ENCODE measurements at places on chromosomes 5 and 9.
A peak's percentile ranks its signal among the peaks of the same experiment; 100 is the strongest.

DNA sequence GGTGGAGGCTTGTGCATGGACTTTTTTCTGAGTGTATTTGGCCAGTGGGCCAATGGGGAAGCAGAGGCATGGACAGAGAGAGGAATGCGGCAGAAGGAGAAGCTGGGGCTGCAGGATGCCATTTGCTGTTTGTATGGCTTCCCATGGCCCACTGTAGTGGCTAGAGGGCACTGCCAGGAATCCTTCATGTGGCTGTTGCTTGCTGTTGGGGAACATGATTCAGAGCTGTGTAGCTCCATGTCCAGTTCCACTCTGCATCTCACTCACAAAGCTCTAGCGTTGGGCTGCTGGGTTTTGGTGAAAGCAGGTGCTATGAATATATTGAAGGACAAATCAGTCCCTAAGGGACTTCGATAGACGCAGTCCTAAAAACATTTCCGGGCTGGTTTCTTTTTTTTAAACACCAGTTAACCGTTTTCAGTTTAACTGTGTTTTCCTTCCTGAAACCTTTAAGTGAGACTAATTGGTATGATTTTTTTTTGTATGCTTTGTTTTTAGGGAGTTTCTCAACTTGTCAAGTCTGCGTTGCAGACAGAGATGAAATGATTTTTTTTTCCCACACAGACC lies 51.3 kb downstream of the SLC22A5 start:
- DNase-seq: no peak

GRCh38 chr5:40736103-40736875 lies 19.5 kb downstream of the TTC33 start:
- DNase-seq: peak; percentile 74

GRCh38 chr5:1176473-1177391 lies 24.7 kb upstream of the SLC6A19 start:
- DNase-seq: peak; percentile 15

DNA sequence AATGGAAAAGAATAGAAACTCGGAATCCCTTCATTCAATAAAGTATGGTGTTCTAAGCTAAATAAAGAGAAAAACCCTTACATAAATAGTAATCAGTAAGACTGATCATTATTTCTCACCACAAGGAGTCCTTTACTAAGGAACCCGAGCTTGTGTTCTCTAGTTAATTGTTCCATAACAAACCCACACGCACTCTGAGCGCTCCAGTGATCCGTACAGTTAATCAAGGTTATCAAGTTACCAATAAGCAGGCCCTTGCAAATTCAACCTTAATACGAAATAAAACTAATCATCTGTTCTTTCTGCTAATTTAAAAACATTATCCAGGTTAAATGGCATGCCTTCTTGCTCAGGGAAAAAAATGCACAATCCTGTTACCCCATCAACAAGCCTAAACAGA lies 224.4 kb downstream of the FRMD3 start:
- no peak for DNase-seq

GRCh38 chr5:134123360-134123759 lies 8.9 kb downstream of the TCF7 start:
- DNase-seq: no peak

GRCh38 chr9:126885131-126885641 lies 24.7 kb downstream of the ZBTB34 start:
- DNase-seq: no peak

DNA sequence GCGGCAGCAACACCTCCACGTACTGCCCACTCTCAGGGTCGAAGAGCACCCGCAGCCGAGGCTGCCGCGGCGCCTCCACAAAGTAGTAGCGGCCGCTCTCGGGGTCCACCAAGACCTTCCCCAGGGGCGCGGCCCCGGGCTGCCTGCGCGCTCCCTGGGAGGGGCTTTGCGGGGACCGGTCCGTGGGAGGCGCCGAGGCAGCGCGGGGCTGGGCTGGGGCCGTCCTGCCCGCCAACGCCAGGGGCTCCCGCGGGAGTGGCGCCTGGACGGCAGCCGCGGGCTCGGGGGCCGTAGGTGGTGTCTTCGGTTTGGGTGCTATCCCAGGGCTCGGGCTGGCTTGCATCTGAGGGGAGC lies 2.6 kb upstream of the MZB1 start:
- no peak for DNase-seq

- no peak for DNase-seq
These were observed 48.0 kb upstream of the OSMR start for GRCh38 chr5:38797838-38798237.

DNA sequence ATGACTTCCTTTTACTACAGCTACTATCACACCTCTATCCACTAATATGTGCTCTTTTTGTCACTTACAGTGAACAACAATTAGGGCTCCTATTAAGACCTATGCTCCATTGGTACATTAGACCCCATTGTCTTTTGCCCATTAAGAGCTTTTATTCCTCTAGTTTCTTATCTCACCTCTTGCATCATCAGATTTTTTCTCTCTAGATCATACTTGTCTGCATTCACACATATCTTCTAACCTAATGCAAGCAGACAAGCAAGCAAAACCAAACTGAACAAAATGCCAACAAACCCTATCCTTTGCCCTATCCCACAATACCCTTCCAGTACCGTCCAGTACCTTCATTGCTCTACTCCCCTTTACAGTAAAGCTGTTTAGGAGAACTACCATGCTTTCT lies 10.1 kb upstream of the RBM27 start:
- DNase-seq: no peak

DNA sequence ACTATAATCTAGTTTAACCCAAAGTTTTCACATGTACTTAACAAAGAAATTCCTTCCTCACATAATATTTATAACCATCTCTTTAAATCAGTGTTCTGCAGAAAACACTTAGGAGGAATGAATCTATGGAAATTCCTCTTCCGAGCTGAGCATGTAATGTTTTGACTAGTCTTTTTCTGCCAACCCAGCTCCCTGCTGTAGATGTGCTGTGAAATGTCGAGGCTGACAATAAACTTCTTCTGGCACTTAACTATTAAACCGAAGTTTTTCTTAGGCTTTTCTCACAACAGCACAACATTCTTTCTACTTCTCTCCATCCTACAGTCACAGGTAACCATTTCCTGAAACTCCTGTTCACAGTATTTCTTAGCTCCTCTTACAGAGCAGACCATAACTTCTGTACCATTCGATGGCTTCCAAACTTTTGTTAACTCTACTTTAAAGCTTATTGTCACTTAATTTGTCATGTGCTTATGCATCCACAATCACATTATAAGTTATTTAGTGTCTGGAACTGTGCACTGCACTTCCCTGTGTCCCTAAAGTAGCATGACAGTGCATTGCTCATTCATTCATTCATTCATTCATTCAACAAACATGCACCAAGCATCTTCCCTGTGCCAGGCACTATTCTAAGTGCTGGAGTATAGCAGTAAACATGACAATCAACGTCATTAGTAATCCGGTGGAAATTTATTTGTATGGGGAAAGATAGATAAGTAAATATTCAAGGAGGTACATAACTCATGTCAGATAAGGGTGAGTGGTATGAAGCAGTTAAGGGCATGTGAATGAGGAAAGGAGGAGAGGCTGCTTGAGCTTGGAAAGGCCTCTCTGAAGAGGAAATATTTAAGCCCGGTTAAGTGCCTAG lies 54.6 kb downstream of the TSSK1B start:
- peak; percentile 17 for DNase-seq

GRCh38 chr9:138096519-138096845 lies 218.9 kb downstream of the CACNA1B start:
- DNase-seq: no peak

DNA sequence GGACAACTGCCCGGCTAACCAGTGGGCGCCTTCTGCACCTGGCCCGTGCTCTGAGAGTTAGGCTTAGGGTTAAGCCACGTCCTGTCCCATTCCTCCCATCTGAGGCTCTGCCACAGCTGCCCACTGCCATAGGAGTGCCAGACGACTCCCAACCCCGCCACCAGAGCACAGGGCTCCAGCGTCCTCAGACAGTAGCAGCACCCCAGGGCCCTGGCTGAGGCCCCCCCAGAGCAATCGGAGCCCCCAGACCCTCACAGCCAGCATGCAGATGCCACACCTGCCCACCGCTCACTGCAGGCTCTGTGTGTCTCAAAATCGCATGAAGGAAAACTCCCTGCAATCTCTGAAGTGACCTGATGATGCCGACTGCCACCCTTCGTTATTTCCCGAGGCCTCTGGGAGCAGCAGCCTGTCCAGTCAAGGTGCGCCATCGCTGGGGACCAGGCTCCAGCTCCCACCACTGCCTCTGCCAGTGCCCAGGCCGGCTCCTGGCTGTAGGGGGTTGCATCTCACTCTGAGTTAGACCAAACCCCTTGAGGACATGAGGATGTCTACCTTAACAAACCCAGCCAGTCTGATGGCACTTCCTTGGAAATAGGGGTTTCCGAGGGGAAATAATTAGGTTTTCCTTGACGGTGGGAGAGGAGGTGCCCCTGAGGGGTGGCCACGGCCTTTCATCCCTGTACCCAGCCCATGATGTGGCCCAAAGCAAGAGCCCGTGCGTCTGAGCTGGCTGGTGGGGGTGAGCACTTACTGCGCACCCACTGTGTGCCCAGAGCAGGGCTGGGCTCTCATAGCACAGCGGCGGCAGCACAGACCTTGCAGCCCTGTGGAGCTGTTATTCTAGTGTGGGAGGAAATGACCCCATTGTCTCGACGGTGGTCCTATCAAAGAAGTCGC lies 58.0 kb upstream of the RNF130 start:
- DNase-seq: no peak

GRCh38 chr9:101440714-101441230 lies 5.2 kb upstream of the ALDOB start:
- no peak for DNase-seq

GRCh38 chr5:98750693-98751092 lies 22.8 kb upstream of the RGMB start:
- no peak for DNase-seq

DNA sequence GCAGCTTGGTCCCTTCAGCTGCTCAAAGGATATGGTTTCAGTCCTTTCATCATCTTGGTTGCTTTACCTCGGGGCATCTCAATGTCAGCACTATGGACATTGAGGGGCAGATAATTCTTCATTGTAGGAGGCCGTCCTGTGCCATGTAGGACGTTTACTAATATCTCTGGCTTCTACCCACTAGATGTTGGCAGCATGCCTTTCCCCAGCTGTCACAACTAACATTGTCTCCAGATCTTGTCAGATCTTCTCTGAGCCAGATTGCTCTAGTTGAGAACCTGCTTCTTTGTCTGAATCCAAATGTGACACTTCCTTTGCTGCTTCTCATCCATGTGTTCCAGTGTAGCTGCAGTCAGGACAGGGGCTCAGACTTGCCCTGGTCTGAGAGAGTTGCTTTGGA lies 10.3 kb downstream of the PTPA start:
- no peak for DNase-seq

- DNase-seq: no peak
These were observed 70.3 kb upstream of the BASP1 start for GRCh38 chr5:17147170-17147569.

DNA sequence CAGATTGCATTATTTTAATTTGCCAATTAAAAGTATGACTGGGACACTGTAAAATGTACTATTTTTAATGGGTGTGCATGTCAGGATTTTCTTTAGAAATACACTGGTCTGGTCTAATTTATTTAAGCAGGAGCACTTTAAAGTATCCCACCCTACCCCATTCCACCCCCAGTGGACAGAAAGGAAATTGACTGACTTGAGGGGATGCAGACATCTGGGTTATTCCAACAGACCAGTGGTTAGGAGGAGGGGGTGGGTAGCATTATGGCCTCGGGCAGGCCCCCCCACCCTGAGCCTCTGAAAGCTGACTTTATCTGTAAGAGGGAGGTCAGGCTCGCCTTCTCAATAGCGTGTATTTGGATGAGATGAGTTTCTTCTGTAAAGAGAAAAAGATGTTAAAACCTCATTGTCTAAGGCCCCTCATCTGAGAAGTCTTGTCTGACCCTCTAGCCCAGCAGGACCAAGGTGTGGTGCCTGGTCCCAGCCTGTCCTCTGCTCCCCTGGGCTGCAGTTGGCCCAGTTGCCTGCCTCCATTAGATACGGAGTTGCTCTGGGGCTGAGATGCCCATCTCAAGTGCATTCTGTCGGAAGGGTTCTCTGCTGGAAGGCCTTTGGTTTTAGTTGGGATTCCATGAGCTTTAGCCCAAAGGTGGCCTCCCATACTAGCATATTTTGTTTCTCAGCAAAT lies 4.4 kb downstream of the HNRNPAB start:
- peak; percentile 42 for DNase-seq

GRCh38 chr5:157690690-157691433 lies 19.5 kb downstream of the C5orf52 start:
- no peak for DNase-seq

- peak; percentile 67 for DNase-seq
These were observed 49.5 kb upstream of the CD180 start for GRCh38 chr5:67246108-67246507.

GRCh38 chr9:85516455-85516854 lies 225.3 kb downstream of the AGTPBP1 start:
- no peak for DNase-seq

DNA sequence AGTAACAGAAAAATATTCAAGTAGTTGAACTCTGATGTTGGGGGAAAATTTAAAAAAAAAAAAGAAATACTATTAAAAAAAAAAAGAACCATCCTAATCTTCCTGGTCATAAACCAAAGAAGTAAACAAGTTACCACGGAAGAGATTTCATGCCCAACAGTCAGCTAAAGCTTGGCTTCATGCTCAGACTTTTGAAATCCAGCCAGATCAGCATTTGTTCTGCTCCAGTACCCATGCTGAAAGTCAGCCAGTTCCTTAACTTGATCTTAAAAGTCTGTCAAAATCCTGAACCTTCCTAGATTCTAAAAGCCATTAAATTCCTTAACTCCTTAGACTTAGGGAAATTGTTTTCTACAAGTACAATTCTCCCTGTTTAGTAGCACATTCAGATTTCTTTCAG lies 908.7 kb upstream of the CDH9 start:
- no peak for DNase-seq

- no peak for DNase-seq
These were observed 46.0 kb upstream of the AKNA start for GRCh38 chr9:114433720-114434255.

- DNase-seq: no peak
These were observed 46.4 kb upstream of the EXOC3 start for GRCh38 chr5:396531-396961.

- DNase-seq: no peak
These were observed 49.0 kb downstream of the ADAMTS2 start for GRCh38 chr5:179296150-179296821.

- DNase-seq: no peak
These were observed 16.9 kb upstream of the LAMC3 start for GRCh38 chr9:130991778-130992681.

- DNase-seq: no peak
These were observed 212.3 kb upstream of the DAP start for GRCh38 chr5:10973316-10973715.

DNA sequence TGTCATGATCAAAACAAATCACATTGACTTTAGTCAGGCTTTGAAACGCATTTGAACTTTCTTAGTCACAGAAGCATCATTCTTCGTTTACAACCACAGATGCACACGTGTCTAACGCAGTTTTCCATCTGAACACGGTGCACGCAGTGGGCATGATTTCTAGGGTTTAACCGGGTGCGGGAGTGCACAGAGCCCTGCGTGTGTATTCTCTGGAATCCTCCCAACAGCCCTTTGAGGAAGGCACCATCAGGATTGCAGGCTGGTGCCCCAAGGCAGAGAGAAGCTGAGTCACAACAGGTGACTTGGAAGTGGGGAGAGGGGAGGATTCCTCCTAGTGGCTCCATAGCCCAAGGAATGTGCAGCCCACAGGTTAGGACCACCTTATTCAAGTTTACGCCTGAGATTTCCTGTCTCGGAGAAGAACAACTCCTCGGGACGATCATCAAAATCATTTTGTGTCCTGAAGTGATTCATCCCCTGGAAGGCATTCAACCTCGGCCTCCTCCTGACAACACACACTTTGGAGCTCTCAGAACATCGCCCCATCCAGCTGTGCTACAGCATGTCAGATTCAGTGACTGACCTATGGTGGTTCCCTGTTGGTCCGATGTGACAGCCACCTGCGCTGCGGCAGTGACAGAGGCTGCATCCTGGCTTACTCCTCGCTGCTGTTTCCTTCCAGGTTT lies 13.1 kb downstream of the ROPN1L start:
- DNase-seq: no peak
